ENCODE measurements at places on chromosomes 13 and 19.

- DNase-seq, result peak; percentile 1
Observed at GRCh38 chr13:59906413-59907049, 257.2 kb downstream of the DIAPH3 start.

- DNase-seq, result no peak
Observed at GRCh38 chr19:5075597-5075996, 106.7 kb downstream of the KDM4B start.

- DNase-seq, result no peak
Observed at GRCh38 chr13:113886561-113887112, 22.8 kb upstream of the GAS6 start.

GRCh38 chr19:47107202-47107952 lies 6.2 kb downstream of the ZC3H4 start:
- DNase-seq, result peak; percentile 63

GRCh38 chr19:36051637-36052036 lies 2.4 kb downstream of the THAP8 start:
- DNase-seq, result no peak

GRCh38 chr13:60838581-60838980 lies 441.6 kb downstream of the TDRD3 start:
- DNase-seq, result no peak

GRCh38 chr19:5308451-5309437 lies 31.9 kb downstream of the PTPRS start:
- no peak for DNase-seq

DNA sequence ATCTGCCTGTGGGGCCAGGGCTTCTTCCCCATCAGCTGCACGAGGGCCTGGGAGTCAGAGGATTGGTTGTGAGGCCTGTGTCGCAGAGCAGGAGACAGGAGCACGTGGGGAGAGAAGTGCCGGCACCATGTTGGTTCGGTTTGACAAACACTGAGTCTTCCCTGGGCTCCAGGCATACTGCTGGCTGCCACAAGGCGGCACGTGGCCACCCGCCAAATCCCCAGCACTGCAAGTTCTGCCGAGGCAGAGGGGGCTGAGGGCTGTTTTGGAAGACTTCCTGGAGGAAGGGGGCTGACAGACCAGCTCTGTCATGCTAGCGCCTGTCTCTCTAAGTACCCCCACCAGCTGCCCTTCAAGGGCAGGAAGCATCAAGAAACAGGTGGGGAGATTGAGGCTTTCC lies 9.5 kb downstream of the SHANK1 start:
- no peak for DNase-seq

- no peak for DNase-seq
Observed at GRCh38 chr13:33349986-33350826, 64.7 kb upstream of the STARD13 start.

DNA sequence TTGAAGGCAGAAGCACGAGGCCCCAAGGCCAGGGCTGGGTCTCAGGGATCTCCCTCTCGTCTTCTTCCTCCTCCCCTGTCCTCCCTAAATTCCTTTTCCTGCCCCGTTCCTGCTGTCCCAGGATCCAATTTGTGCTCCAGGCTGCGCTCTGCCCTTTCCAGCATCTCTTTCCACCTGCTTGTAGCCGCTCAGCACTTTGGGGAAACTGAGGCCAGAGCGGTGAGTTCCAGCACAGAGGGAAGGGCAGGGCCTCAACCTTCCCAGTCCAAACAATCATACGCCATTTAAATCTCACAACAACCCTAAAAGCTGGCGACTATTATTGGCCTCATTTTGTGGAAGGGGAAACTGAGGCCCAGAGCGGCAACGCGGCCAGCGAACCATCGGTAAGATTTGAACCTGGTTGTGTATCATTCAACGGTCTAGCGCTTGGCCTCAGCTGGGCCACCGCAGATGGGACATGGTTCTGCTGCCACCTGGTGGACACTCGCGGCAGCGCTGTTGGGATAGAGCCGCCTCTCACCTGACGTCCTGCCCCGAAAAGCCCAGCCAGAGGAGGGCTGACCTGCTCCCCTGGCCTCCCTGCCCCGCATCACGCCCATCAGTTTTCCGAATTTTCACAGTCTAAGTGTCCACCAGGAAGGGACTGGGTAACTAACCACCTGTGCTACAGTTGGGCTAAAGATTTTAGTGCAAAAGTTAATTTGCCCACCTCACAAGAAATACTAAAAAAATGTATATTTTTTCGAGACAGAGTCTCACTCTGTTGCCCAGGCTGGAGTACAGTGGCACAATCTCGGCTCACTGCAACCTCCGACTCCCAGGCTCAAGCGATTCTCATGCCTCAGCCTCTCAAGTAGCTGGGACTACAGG lies 4.2 kb upstream of the RPL18A start:
- peak; percentile 89 for DNase-seq

DNA sequence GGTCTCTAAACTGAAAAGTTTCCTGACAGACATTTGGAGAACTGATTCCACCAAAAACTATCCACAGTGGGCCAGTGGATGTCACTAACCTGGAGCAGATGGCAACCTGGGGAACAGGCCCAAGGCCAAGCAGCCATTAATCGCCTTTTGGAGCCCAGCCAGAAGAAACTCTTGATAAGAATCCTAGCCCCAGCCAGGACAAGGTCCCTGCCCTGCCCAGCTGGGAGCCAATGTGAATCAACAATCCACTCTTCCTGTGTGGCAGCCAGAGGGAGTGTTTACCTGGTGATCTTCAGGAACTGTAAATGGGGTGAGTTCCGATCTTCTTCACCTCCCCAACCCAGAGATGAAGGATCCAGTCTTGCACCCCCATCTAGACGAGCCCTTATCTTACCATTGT lies 14.5 kb upstream of the IGSF23 start:
- DNase-seq, result no peak

Measured in CD4-positive, alpha-beta T cell treated with Interleukin-21 for 1 hour (primary cell).